ENCODE measurements at places on chromosomes 11 and 22.

GRCh38 chr11:74677131-74677530, 54.1 kb downstream of the CHRDL2 start:
- DNase-seq: no peak

- peak; percentile 81 for DNase-seq
Measured at GRCh38 chr11:14015711-14016110, 53.2 kb downstream of the SPON1 start.

DNA sequence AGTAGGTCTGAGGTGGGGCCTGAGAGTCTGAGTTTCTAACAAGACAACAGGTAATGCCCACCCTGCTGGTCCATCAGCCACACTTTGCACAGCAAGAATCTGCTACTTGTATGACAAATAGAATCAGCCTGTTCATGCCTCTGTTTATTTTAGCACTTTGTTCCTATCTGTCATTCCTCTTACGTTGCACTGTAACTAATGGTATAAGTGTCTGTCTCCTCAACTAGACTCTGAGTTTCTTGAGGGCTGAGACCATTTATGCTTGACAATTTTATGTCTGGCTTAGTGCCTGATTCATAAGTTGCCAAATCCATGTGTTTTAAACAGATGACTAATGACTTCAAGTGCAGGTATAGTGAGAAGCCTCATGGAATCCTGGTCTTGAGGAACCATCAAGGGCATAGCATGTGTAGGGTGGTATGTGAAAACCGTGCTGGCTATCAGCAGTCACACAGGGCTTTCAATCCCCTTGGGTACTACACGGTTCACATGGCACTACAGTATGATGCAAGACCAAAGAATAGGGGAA, 209.7 kb downstream of the C11orf91 start:
- DNase-seq: no peak

DNA sequence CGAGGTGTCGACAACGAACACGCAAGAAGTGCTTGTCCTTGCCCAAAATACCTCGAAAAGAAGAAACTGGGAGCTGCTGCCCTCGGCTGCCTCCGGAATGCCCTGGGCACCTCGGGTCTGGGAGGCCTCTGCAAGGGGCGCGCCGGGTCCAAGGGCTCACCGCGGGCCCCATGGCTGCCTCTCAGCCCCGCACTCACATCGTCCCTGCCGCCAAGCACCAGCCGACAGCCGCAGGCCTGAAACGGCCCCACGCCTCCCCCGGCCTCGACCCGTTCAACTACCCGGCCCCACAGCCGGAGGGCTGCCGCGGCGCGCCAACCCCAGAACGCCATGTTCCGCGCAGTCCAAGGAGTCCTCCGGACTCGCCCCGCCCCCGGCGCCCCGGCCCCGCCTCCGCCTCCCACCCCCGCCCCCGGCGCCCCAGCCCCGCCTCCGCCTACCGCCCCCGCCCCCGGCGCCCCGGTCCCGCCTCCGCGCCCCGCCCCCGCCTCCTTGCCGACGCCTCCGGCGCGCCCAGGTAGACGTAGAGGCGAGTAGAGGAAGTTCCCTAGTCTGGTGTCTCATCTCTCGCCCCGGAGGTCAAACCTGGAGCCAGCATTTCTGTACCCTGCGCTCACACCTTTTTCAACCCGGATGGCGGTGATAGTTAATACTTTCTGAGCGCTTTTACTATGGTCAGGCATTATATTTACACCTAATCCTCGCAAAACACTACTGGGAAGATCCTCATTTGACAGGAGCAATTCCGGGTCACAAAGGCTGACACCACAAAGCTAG, at the start of gene SIRT3:
SIRT3 (minus strand) TSS at position 346 of the 777 bp plus-strand sequence; CDS start at position 332, 14 bp downstream.
- peak; percentile 65 for DNase-seq

- no peak for DNase-seq
Measured at GRCh38 chr11:2128130-2128510, 11.1 kb downstream of the IGF2 start.

GRCh38 chr22:32411402-32411801, 645 bp downstream of the RTCB start:
- DNase-seq: peak; percentile 40

DNA sequence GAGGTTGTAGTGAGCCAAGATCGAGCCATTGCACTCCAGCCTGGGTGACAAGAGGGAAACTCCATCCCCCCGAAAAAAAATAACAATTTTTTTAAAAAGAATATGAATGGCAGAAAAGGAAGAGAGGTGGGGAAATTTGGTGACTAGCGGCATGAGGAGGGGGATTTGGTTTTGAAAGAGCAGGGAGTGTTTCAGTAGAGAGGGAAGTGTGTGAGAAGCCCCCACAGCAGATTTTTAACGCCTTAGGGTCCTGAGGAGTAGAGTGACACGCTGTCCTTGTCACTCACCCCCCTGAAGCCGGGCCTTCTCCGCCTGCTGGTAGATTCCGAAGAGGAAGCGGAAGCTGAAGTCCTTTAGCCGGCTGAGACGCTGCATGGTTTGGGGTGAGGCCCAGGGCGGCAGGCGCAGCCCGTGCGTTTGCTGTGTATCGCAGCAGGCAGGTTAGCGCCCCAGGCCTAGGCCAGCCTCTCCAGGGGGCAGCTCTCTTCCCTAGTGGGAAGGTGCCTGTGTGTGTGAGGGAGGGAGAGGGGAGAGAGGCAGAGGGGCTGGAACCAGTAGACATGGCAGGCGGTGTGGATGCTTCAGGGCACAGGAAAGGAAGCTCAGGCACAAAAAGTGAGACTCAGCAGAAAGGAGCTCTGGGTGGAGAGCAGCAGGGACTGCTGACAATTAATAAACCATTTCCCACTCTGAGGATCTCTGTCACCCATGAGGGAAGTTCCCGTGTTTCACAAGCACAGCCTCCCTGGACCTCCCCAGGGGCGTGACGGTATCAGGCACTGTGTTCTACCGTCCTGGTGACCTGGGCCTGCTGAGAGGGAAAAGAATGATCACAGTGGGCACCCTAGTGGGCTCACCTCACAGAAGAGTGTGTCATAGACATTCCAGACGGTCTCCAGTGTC, 3.9 kb downstream of the ACP2 start:
- no peak for DNase-seq

GRCh38 chr22:22155146-22155545, 89.4 kb upstream of the VPREB1 start:
- no peak for DNase-seq

DNA sequence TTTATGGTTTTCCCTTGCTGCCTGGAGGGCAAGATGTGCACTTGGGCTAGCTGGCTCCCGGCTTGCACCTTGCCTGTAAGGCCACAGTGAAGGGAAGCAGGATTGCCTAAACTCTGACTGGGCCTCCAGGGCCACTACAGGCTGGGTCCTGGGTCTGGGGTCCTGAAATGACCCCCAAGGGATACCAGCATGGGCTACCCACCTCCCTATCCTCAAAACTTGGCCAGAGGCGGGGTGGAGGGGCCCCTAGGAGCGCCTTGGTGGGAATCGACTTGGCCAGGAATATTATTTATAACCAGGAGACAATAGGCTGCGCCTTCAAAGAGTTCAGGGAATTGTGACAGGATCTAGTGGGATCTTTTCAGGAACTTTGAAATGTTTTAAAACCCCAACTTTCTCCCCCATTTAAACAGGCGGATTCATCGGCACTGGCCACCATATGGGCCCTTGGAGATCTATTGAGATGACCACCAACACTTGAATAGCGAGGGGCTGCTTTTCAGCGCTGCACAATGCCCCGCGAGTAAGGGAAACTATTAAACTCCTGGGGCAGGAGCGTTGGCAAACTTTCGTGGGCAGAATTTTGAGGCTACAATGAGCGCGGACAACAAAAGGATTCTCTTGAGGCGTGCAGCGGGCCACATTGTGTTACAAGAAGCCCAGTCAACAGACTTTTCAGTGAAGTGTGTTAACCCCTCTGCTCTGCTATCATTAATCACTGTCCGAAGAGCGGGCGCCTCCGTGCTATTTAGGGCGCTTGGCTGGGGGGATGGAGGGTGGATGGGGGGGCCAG, 15.2 kb downstream of the PAX6 start:
- no peak for DNase-seq

DNA sequence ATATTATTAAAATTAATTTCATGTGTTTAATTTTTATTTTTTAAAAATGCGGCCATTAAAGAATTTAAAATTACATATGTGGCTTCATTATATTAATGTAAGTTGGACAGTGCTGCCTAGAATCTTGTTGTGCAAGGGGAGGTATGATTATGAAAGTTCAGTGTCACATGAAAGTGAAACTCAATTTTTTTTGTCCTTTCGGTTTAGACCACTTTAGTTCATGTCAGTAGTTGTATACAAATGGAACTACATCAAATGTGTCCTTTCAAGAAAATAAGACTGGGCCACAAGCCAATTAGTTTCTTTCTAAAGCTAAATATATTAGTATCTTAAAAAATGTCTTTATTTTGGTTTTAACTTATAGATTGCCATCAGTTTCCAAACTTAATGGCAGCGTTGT, 35.7 kb downstream of the TBCEL start:
- no peak for DNase-seq

DNA sequence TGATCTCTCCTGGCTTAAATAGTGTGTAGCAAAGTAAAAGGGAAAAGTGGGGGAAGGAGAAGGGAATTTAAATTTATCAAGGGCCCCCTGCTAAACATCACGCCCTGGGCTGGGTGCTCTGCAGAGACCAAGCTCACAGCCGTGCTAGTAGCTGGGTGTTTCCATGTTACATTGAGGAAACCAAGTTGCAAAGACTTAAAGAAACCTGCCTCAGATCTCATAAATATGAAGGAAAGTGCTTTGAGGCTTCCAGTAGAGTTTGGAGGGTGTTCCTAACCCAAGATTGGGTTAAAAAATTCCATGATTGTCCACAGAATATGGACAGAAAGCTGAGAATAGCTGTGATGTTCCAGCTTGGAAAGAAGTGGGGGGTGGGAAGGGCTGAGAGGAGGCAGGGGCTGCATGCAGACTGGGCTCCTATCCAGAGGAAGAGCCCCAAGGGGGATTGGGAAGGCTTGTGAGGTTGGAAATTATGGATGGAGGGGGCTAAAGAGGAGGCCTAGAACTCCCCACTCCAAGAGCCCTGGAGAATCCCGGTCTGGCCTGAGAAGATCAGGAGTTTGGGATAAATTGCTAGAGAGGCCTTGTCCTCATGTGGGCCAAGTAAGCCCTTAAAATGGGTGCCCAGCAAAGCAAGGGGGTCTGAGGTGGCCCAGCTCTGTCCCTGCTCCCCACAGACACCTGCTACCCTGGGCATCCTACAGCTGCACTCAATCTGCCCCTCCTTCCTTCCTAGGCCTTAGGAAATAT, 25.0 kb upstream of the OAF start:
- DNase-seq: no peak

GRCh38 chr11:129006161-129006560, 63.5 kb upstream of the TP53AIP1 start:
- DNase-seq: no peak

DNA sequence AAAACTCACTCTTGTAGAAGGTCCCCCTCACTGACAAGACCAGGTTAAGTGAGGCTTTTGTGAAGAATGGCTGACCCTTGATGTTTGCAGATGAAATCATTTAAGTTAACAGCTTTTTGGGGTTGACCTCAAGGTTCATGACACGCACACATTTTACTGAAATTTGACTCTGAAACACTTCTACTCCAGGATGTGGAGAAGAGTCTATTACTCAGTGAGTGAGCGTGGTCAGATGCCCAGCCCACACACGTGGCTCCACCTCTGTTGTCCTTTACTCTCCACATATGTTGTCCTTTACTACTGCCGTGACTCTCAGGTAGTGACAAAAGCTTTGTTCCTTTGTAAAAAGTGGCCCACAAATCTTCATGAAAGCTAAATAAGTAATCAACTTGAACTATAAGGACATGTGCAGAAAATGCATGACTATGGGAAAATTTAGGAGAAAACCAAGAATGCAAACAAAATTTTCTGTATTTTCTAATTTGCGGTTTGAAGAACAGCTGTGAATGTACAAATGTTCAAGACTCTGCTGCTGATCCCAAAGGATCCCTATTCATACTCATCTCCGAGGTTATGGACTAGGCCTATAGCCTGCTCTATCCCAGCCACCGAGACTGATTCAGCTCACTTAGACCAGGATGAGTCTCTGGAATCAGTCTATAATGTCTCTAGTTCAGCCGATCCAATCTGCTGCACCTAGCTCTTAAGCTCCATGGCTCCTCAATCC, 22.4 kb downstream of the XRRA1 start:
- DNase-seq: peak; percentile 56

- DNase-seq: no peak
Measured at GRCh38 chr11:115613004-115613403, 108.8 kb upstream of the CADM1 start.

- DNase-seq: no peak
Measured at GRCh38 chr11:96357794-96358193, 14.8 kb upstream of the MAML2 start.

DNA sequence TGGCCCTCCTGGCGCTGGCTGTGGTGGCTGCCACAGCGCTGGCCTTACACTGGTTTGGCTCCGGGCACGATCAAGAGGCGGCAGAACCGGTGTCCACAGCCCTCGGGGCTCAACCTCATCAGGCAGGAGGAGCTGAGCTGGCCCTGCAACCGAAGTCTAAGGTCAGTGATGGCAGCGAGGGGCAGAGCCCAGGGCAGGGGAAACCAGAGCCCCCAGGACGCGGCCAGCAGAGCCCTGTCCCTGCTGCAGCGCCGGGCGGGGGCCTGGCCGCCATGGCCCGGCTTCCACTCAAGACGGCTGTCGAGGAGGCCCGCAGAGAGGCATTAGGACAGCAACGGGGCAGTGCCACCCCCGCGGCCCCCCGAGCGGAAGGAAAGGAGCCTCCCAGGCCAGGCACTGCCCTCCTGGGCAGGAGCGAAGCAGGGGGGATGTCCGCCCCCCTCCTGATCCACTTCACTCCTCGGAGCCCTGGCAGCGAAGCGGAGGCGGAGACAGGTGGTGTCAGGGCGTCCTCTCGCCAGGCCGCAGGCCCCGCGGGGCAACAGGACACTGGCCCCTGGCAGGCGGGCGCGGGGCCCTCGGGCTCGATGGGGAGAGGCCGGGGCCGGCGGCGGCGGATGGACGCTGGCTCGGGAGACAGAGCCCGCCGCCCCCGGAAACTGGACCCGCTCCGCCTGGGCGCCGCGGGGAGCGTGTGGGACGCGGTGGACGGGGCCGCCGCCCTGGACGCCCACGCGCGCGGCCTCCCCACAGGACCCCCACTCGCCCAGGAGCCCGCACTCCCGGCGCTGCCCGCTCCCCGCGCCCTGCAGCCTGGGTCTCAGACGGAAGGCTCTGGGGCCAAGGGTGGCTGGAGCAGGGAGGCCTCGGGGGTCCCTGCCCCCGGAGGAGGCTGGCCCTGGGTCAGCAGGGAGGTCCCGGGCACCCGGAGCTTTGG, 895 bp downstream of the KLHDC7B start:
- no peak for DNase-seq

DNA sequence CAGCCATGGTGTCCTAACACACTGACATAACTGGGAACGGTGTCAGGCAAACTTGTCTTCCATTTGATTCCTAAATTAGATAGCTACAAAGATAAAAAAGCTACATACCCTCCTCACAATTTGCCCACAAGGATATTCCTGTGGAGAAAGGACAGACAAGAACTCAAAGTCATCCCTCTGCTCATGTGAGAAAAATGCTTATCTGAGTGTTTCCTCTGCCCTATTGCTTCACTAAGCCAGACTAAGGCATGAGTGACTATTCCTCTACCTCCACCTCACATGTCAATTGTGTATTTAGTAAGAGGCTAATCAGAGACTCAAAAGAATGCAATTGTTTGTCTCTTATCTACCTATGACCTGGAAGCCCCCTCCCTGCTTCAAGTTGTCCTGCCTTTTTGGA, 247.7 kb downstream of the DDX10 start:
- DNase-seq: peak; percentile 81

- no peak for DNase-seq
Measured at GRCh38 chr11:111785076-111785475, 18.9 kb upstream of the PPP2R1B start.
